ENCODE measurements at places on chromosomes 6 and 20.

GRCh38 chr6:7559651-7560385 is 18.3 kb downstream of the DSP start:
- DNase-seq: no peak

DNA sequence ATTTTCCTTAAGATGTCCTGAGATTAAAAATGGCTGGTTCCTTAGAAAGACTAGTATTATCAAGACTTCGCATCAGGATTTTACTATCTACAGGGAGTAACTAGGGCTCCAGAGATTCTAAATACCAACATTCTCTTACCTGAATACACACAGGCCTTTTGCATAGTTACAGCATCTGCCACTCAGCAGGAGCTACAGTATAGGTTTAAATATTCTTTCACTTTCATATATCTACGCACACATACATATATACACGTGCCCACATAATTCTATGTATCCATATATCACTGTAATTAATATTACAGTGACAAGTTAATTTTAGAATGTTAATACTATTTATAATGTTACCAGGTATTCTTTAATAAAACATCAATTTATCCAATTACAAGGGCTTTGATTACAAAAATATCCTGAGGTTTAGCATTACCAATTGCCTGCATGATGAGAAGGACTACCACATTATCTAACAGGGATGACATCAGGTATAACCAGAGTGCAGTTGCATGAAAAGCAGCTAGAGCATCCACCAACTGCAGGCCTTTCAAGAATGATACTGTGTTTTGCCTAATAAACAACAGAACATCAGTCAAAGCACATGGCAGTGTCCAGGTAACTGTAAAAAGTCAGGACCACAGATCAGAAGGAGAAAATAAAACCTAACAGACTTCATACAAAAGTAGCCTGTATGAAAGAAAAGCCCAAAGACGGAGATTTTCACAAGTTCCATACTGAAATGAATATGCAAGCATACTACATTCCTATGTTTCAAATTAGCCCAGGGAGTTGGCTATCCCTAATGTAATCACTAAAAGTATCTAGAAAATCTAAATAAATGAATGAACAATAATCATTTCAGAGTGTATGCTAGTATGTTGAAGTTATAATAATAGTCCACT is 268.7 kb downstream of the PTPRK start:
- DNase-seq: no peak

DNA sequence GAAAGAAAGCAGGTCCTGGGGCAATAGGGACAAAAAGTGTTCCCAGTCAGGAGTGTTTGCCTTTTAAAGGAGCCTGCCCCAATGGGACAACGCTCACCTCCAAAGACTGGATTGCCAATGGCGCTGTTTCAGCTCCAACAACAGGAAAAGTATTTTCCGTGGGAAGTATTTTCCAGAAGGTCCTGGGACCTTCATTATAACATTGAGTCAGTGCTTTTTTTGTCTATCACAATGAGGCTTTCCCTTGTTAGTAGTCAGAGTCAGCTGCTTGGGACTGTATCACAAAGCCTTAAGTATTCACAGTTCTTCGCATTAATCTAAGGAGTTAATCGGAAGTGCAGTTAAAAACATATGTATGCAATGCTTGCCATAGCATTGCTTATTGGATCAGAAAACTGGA is 17.3 kb downstream of the TRAF3IP2 start:
- DNase-seq: no peak

DNA sequence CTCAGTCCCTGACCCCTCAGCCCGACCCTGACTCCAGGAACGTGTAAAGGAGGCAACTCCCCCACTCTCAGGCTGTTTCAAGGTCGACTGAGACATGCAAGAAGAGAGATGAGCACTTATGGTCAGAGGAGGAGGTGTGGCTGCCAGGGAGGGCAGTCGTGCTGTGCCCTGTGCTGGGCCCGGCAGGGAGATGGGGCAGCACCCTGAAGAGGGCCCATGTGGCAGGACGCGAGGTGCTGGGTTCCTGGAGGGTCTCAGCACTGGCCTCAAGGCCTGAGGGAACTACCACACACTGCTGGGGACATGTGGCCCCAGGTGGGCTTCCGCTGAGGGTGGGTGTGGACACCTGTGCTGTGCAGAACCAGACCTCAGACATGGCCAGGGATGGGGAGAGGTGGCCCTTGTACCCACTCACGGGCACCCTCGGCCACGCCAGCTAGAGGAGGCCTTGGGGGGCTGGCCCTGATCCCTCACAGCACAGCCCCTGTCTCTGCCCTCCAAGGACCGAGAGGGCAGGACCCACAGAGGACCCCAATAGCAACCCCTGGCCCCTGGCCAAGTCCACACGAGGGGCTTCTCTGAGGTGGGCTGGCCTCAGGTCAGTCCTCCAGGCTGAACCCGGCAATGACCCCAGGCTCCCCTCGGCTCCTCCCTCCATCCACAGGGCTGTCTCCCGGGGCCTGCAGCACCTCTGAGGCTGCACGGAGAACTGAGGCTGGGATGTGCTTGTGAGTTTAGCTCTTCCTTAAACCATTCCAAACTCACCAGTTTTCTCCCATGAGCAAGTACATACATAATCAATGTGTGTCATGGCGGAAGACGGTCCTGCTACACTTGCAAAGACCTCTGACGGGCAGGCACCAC is 8.7 kb downstream of the SLC2A4RG start:
- DNase-seq: no peak

DNA sequence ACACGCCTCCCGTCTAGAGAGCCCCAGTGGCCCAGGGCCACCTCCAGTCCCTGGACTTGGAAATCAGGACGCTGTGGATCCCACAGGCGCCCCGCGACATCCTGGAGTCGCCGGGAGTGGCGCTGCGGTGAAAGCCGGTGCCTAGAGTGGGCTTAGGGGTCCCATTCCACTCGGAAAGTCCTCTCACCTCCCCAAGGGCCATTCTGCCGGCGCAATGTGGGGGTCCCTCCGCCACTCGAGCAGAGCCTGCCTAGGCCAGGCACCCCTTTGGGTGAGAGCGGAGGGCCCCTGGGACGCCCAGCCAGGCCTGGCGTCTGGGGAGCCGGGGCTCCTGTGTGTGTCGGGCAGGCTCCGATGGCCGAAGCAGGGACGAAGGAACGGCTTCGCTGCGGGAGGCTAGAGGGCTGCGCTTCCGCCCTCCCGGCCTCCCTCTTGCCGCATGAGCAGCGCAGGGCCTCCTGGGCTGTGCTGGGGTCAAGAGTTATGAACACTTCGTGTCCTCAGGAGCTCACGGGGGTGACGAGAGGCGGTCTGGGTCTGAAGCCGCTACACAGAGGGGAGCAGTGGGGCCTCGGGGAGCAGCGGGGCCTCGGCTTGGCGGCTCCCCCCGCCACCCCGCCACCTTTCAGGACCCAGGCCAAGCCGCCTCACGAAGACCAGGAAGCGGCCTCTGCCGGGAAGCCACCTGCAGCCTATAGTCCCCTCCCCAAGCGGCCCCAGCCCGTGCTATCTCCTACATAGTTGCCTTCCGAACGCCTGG is 13.6 kb downstream of the POU3F2 start:
- no peak for DNase-seq
